ENCODE measurements at places on chromosomes 13 and 19.

GRCh38 chr19:16418597-16418962, 53.2 kb downstream of the EPS15L1 start:
- no peak for DNase-seq

DNA sequence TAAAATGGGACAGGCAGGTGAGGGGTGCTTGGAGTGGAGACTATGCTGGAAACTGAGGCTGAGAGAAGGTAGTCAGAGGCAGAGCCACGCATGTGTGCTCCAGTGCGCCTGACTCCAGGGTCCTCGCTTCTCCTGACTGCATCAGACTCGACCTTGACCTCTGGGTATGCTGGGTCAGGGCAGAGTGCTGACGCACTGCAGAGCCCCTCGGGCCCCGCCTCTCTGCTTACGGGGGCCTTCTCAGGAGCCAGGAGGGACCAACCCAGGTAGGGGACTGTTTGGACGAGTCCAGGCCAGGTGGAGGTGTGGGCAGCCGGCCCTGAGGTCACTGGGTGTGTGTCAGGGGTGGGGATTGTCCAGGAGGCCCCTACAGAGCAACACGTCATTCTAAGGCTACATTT, 22.9 kb upstream of the SLC7A10 start:
- DNase-seq, result no peak

DNA sequence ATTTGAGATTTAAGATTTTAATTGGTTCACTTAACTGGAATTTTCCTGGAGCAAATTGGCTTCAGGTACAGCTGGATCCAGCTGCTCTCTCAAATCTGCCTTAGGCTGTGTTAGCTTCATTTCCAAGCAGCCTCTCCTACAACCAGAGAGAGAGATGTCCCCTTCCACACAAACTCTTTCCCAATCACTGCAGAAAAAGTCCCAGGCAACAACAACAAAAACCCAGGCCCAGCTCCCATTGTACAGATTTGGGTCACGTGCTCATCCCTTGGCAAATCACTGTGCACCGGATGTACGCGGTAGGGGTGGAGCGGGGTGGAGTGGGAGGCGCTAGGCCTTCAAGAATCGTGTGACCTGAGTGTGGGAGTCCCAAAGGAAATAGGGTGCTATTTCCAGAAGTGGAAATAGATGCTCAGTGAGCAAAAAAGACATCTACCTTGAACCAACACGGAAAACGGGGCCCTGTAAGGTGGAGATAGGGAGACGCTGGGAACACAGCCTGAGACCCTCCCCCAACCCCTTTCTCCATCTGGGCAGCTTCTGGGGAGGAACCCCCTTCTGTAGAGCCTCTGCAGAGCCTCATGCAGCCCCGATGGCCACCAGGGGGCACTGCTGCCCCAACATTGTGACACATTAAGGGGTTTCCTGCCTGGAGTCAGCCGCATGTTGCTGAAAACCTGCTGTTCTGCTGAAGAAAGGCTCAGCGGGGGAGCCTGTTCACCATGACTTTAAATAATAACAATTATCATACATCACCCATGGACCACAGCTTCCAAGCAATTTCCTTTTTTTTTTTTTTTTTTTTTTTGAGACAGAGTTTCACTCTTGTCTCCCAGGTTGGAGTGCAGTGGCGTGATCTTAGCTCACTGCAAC, 25.4 kb downstream of the HPN start:
- peak; percentile 96 for DNase-seq

- DNase-seq, result no peak
Observed at GRCh38 chr13:27659145-27659865, 37.6 kb downstream of the POLR1D start.

- DNase-seq, result no peak
Observed at GRCh38 chr13:75299913-75300862, 181.8 kb downstream of the TBC1D4 start.

DNA sequence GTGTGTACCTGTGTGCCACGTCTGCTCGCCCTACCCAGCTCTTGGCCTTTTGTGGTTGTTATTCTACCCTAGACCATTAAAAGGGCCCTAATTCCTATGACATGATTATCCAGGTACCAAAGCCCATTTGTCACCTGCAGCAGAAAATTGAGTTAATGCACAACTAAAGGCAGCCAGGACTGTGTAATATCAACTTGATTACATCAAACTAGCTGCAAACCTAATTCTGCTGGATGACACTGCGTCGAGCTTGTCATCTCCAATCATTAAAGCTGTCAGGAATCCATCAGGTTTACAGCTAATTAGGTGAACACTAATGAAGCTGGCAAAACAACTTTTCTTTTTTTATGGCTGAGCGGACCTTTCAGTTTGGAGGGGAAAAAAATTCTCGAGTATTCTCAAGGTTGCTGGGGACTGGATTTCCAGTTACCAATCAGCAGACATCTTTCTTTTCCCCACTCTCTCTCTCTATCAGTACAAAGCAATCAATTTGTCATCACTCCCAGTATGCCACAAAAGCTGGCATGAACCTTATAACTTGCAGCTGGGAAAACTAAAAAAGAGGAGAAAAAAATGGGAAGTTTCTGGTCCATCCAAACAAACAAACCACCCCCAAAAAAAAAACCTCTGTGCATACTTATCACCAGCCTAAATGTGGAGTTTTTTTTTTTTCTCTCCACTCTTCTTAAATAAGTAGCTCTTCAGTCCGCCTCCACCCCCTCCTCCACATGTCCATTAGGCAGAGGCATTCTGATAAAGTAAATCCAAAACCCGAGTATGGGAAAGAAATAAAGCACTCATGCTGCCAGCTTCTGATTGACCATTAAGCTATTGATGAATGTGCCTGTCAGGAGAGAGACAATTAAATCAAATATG, 2.8 kb downstream of the TSHZ3 start:
- DNase-seq, result no peak

- DNase-seq, result no peak
Observed at GRCh38 chr19:45218426-45218825, 26.8 kb downstream of the EXOC3L2 start.

DNA sequence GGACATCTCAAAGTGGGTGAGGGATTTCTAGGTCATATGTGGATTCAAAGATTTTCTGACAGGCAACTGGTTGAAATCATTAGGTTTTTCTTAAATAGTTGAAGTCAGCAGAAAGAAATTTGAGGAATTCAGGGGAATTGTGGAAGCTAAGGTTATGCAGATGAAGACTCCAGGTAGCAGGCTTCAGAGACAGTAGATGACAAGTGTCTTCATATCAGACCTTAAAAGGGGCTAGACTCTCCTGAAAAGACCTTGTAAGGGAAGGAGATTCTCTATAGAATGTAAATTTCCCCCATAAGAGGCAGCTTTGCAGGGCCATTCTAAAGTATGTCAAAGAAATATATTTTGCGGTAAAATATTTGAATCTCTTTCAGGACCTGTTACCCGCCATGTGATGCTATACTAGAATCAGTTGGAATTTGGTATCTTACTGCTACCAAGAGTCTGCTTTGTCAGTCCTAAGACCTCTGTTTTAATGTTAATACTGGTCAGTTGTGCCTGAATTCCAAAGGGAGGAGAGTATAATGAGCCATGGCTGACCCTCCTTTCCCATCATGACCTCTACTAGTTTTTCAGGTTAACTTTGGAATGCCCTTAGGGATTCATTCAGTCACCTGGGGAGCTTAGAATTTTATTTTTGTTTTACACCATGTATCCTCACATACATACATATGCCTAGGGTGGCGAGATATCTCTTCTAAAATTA, 1115.5 kb upstream of the SLC10A2 start:
- no peak for DNase-seq

DNA sequence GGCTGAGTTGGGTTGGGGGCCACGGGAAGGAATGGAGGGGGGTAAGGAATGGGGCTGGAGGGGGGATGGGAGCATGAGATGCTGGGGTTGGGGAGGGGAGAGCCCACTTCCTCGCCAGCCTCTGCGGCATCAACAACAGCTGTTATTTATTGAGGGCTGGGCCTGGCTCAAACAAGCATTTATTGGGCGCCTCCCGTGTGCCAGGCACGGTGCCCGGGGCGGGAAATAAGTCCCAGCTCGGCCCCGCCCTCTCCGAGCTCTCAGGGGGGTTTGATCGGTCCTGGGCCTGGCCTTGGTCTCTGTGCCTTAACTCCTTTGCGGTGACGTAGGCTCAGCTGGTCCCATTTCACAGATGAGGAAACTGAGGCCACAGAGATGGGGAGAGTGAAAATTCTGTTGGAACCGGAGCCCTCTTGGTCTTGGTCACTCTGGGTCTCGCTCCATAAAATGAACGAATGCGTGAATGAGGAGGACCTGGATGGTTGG, 919 bp upstream of the ADAMTS10 start:
- no peak for DNase-seq

- no peak for DNase-seq
Observed at GRCh38 chr19:4390017-4390566, 10.3 kb downstream of the SH3GL1 start.

DNA sequence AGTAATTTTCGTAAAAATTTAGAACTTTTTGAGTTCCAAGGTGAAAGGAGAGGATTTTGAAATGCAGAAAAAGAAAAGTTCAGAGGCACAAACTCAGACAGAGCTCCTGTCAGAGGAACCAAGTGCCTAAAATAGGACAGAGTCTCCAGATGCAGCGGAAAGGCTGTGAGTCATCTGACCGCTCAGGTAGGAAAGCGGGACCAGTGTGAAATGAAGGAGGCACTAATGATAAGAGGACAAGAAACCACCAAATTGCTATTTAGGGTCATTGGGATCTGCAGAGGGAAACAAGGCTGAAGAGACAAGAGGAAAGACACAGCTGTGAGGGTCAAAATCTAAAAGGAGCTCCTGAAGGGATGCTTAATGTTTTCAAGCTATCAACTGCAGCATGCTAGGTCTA, 34.9 kb downstream of the IRS2 start:
- no peak for DNase-seq

GRCh38 chr13:55652657-55653056, 1488.1 kb upstream of the PRR20A start:
- DNase-seq, result no peak

- no peak for DNase-seq
Observed at GRCh38 chr19:33304760-33305647, 2.7 kb upstream of the CEBPA start.

DNA sequence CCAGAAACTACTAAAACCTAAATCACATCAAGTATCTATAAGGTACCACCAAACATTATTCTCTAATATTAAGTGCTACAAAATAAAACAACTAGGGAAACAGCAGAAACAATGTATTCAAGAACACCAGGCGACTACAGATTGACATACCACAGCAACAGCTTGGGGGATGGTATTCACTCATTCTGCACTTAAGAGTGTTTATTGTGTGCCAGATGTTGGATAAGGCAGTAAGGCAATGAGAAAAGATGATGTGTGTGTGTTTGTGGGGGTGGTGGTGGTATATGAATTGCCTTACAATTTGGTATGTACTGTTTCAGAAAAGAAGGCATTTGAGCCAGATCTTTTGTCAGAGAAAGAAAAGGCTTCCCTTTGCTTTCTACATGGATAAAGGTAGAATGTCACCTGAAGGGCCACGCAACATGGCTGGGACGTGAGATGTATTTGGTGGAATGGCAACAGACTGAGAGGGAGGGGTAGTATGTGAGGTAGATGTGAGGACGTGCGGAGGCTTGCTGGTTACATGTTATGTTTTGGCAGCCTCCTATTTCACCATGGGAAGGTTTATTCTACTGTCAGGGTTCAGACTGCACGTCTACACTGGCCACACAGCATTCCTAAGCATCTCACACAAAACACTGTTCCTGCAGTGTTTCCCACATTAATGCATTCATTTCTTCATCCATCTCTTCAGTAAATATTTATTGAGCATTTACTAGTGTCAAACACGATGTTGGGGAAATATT, 300.7 kb downstream of the KLF12 start:
- DNase-seq, result no peak

DNA sequence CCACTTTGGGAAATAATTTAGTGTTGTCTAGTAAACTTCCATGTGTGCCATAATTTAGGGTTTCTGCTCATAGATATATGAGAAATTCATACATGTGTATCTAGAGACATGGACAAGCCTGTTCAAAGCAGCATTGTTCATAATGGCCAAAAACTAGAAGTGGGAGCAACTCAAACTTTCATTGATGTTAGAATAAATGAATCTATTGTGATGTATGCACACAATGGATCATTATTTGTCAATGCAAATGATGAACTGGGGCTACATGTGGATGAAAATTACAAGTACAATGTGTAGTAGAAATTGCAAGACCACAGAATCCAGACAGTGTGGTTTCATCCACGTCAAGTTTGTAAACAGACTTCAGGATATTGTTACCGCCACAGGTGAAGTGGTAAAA, 284.7 kb downstream of the SLC7A1 start:
- no peak for DNase-seq

DNA sequence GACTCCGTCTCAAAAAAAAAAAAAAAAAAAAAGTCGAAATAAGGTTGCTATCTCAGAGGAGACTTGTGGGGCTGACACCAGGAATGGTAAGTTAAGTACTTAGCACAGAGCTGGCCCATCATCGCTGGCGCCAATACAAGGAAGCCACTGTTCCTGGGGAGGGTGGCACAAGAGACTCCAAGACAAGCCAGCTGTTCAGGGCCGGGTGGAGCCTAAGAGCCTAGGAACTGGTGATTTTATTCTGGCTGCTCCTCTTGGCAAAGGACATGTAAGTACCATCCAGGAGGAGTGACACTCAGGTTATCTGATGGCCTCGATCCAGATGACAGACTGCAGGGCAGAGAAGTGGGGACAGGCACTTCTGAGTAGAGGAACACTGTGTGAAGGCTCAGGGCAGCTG, 3.8 kb downstream of the ELOF1 start:
- no peak for DNase-seq

DNA sequence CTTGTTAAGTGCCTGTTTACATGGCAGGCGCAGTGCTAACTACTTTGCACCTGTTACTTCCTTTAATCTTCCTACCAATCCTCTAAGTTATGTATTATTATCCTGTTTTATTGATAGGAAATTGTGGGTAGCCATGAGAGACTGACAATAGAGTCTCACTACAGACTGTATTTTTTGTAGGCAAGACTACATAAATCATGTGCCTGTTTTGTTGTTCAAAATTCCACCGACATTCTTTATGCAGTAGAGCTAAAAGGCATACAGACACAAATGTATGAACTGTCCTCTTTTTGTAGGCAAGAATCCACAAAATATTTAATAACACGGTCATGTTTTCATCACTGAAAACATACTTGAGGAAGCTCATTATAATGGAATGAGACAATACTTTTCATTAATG, 205.5 kb downstream of the NALCN start:
- DNase-seq, result no peak

DNA sequence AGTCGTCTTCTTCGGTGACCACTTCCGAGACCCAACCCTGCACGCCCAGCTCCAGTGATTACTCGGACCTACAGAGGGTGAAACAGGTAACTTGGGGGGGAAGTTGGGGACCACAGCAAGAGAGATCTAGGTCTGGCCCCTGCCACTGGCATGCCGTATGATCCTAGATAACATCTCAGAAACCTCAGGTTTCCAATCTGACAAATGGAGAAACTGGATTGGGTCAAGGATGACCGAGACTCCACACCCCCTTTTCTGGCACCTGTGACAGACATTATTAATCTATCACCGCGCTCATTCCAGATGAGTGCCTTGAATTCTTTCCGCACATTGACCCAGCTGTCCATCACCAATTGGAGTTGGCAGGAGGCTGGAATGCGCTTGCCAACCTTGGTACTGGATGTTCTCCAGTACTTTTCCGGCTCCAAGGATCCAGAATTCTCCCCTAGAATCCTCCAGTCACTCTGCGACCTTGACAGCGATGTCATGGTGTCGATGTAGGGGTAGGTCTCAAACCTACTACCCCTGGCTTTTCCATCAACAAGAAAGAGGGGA, 17.4 kb downstream of the VASP start:
- no peak for DNase-seq
